ENCODE measurements at places on chromosomes 13 and 19.

- DNase-seq: no peak
These were observed 82.8 kb upstream of the MRI1 start for GRCh38 chr19:13681509-13681908.

DNA sequence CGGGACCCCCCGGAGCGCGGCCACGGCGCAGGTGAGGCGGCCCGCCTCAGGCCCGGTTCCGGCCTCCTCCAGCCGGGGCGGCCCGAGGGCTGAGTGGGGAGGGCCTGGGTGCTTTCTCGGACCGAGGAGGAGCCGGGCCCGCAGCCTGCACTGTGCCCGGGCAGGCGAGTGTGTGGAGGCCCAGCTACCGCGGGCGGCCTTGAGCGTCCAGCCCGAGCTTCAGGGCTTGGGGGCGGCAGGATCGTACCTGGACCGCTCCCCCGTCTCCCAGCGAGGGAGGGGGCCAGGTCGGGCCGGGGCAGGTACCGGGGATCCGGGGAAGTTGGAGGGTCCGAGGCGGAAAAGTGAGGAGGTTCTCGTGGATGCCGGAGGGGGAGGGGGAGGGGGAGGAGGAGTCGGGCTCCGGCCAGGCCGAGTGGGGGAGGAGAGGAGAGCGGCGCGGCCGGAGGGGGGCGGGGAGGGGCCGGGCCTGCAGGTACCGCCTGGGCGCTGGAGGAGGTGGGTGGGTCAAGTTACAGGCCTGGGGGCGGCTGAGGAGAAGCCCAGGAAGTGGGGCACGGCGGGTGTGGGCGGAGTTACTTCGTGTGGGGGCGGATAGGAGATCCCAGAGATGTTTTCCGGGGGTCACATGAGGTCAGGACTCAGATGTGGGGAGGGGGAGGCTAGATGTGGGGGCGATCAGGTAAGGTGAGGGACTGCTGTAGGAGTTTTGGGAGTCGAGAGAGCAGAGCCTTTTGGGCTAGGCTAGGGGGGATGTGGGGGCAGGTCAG is 545 bp downstream of the NACC1 start:
- no peak for DNase-seq

DNA sequence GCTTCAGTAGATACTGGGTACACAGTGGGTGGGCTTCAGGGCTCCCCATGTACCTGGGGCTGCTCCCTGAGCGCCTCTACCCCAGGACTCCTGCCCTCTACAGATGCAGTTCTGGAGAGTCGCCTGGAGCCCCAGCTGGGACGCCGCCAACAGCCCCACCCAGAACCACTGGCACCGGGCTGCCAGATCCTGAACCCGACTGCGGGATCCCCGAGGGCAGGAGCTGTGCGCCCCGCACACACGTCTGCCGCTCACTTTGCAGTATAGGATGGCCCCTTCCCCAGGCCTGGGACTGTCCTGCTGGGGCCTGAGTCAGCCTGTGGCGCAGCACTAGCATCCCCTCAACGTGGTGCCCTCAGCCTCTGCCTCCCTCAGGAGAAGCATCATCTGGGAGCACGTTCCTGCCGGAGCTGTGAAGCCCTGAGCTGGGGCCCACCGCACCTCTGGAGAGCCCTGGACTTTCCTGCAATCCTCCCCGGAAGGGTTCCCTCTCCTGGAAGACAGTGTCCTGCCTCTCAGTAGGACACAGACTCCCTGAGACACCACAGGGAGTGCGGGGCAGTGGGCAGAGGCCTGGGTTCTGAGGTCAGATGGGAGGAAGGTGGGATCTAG is 3.7 kb downstream of the REXO1 start:
- no peak for DNase-seq

DNA sequence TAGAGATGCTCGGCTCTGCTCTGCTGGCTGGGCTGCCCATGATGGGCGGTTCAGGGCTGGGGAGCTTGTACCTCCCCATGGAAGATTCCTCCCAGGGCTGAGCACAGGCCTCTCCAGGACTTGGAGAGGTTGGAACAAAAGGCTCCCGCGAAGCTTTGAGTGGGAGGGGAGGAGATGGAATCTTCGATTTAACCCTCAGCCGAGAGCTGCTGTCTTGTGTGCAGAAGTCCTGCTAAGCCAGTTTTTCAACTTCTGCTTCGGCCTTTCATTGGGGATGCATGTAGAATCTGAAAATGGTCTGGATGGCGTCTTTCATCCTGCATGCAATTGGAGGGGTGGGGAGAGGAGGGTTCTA is 163.3 kb downstream of the KDM4B start:
- no peak for DNase-seq

Measured in stimulated activated CD4-positive, alpha-beta T cell treated with anti-CD3 and anti-CD28 coated beads, Interleukin-12 subunit alpha, Interleukin-12 subunit beta, amount 100 ng/mL, for 24 hours (primary cell).